ENCODE measurements at places on chromosomes 6 and 20. TPM values are rescaled to one million over a fixed set of nuclear protein-coding genes. Genes with fewer than 3 reads are reported as not detected.

CLVS2 gene
- total RNA-seq = 43.6 TPM

BMP2 gene
- total RNA-seq = 6.7 TPM

PRRT1 gene
- 0.69 TPM for total RNA-seq

FAM83C gene
- not detected for total RNA-seq

CASS4 gene
- 0.69 TPM for total RNA-seq

FRK gene
- 0.92 TPM for total RNA-seq

OPRM1 gene
- 56.7 TPM for total RNA-seq

TMEM170B gene
- 67.8 TPM for total RNA-seq

DEFB124 gene
- total RNA-seq = not detected

SAMD3 gene
- total RNA-seq = 19.4 TPM

COL21A1 gene
- 5.8 TPM for total RNA-seq

WFDC10B gene
- total RNA-seq = not detected

DDAH2 gene
- 86.3 TPM for total RNA-seq

AURKA gene
- 8.3 TPM for total RNA-seq

MLN gene
- total RNA-seq = not detected

PRKN gene
- 10.8 TPM for total RNA-seq

RAB22A gene
- total RNA-seq = 39.2 TPM

CYB5R4 gene
- 7.4 TPM for total RNA-seq

WFDC2 gene
- total RNA-seq = 9.0 TPM

PDYN gene
- 35.5 TPM for total RNA-seq

CST2 gene
- not detected for total RNA-seq

OPN5 gene
- not detected for total RNA-seq

TOX2 gene
- total RNA-seq = 5.1 TPM

LST1 gene
- 6.0 TPM for total RNA-seq

RSPO3 gene
- 3.7 TPM for total RNA-seq

LPA gene
- 7.6 TPM for total RNA-seq

PSORS1C1 gene
- total RNA-seq = not detected

C6orf15 gene
- total RNA-seq = not detected

CLIC5 gene
- total RNA-seq = 6.9 TPM

STX11 gene
- 1.4 TPM for total RNA-seq

SLC22A7 gene
- 0.23 TPM for total RNA-seq

FAM83B gene
- total RNA-seq = 0.23 TPM

PSMA7 gene
- total RNA-seq = 116 TPM

TNFRSF6B gene
- total RNA-seq = 1.6 TPM

HEY2 gene
- 2.8 TPM for total RNA-seq

RIPOR2 gene
- total RNA-seq = 33.4 TPM

SNHG17 gene
- total RNA-seq = 6.9 TPM

STK35 gene
- total RNA-seq = 13.4 TPM

EYS gene
- 1.4 TPM for total RNA-seq

PTCHD4 gene
- 20.3 TPM for total RNA-seq

CCN2 gene
- 5.5 TPM for total RNA-seq

SLC17A2 gene
- total RNA-seq = not detected

ADAM33 gene
- 2.5 TPM for total RNA-seq

MAN1A1 gene
- 21.2 TPM for total RNA-seq

MAP7 gene
- 6.9 TPM for total RNA-seq

BPHL gene
- total RNA-seq = 27.7 TPM

BHLHE23 gene
- total RNA-seq = not detected

CCN6 gene
- total RNA-seq = not detected

LINC00237 gene
- total RNA-seq = 10.8 TPM

RFX6 gene
- not detected for total RNA-seq

HTR1E gene
- total RNA-seq = 3.7 TPM

GABRR2 gene
- not detected for total RNA-seq

ATP6V1G2 gene
- 69.4 TPM for total RNA-seq

DOK5 gene
- 26.8 TPM for total RNA-seq
